ENCODE measurements at places on chromosomes 1 and 21.

- DNase-seq, result no peak
These were observed 31.0 kb downstream of the TMCC2 start for GRCh38 chr1:205258719-205259118.

DNA sequence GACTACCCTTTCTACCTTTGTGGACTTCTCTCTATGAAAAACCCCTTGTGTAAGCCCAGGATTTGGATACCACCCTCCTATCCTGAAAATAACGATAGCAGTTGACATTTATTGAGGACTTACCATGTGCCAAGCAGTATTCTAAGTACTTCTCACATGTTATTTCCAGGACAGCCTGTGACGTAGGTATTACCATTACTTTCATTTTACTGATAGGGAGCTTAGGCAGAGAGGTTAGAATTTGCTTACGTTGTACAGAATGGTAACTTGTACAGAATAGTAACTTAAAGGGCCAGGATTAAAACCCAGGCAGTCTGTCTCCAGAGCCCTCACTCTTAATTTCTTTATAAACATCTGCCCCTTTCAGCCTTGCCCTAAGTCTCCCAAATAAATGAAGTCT is 138.3 kb downstream of the NTMT2 start:
- DNase-seq, result no peak

- DNase-seq, result peak; percentile 71
These were observed 22.9 kb downstream of the TCP10L start for GRCh38 chr21:32562426-32562825.

GRCh38 chr1:180544050-180544449 is 14.7 kb upstream of the OVAAL start:
- DNase-seq, result no peak

DNA sequence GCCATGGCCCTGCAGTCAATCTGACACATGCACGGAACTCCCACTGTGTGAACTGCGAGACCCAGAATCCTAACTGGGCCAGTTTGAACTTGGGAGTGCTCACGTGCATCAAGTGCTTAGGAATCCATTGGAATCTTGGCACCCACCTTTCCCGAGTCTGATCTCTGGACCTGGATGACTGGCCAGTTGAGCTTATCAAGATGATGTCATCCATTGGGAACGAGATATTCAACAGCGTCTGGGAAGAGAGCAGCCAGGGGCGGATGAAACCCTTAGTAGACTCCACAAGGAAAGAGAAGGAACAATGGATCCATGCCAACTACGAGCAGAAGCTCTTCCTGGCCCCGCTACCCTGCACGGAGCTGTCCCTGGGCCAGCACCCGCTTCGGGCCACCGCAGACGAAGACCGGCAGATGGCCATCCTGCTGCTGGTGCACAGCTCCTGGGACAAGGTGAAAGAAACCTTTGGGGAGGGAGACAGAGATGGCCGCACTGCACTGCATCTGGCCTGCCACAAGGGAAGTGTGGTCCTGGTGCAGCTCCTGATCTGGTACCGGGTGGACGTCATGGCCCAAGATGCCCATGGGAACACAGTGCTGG is 3.1 kb upstream of the TDRD5 start:
- DNase-seq, result no peak

DNA sequence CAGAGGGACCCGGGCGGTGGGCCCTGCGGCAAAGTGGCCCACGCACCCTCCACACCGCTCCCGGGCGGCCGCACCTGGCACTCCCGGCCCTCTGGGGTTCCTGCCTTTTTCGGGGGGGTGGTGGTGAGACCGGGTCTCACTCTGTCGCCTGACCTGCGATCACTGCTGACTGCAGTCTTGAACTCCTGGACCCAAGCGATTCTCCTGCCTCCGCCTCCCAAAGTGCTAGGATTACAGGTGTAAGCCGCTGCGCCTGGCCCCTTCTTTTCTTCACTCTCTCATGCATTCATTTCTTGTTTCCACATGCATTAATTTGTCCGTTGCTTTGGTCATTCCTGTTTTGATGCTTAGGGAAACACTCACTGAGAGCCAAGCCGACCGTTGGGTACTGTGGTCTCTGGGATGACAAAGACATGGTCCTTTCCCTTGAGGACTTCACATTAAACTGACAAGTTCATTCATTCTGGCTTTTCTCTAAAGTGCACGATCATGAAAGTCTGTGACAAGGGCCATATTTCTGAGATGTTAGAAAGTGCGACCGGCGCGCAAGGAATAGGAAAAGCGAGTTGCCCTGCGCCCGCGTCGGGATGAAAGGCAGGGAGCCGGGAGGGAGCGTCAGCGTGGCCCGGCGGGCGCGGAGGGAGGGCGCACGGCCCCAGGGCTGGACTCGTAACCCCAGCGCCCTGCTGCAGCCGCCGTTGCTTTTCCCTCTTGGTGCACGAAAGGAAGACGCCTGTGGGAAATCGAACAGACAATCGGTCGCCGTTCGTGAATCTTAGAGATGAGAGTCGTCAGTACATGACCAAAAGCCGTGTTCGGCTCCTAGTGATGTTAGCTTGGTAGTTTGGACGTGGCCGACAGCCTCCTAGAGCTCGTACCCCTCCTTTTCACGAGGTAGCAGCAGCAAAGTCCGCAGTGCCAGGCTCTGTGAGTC is 1.0 kb upstream of the MCOLN2 start:
- DNase-seq, result no peak

DNA sequence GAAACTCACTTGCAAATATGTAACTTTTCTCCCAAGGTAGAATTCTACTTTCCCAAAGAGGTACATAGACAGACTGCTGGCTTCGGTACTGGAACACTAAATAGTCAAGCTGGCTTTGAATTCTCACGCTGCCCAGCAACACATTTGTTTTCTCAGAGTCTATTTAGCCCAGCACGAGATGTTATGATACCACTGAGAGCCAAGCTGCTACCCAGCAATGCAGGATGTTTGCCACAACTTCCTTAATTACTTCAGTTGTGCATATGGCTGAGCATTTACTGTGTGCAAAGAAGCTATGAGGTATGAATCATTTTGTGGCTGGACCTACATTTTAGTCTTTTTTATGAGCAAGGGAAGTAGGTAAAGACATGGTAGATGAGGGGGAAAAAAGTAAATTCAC is 793.2 kb downstream of the PLA2G4A start:
- DNase-seq, result peak; percentile 6

Measured in fibroblast of upper back skin (primary cell).